ENCODE measurements at places on chromosomes 1 and 21. TPM values are rescaled to one million over a fixed set of nuclear protein-coding genes. Genes with fewer than 3 reads are reported as not detected.

Gene SHISAL2A
- total RNA-seq: 1.4 TPM

DNA sequence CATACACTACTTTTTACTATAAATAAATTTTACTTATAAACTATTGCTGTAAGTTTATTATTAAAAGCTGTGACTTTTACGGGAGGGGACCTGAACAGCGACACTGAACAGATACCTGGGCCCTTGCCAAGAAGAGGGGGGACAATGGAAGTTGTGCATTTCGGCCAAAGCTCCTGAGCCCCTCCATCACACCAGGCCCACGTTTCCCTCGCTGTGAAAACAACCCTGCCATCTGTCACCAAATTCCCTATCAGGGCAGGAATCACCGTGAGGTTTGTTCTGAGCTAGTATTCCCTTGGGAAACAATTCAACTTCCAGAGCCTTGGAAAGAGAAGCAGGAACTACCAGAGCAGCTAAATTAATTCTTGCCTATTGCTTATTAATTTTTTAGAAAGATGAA, 37.0 kb downstream of the VTCN1 start:
- no peaks in the 10 kb centered on the region for H3K36me3 ChIP-seq
- H3K27ac ChIP-seq: peak overlapping the region; percentile 61
- no peaks in the 10 kb centered on the region for H3K27me3 ChIP-seq
- DNase-seq: no peak
- no peak overlapping the region for H3K4me3 ChIP-seq

DNA sequence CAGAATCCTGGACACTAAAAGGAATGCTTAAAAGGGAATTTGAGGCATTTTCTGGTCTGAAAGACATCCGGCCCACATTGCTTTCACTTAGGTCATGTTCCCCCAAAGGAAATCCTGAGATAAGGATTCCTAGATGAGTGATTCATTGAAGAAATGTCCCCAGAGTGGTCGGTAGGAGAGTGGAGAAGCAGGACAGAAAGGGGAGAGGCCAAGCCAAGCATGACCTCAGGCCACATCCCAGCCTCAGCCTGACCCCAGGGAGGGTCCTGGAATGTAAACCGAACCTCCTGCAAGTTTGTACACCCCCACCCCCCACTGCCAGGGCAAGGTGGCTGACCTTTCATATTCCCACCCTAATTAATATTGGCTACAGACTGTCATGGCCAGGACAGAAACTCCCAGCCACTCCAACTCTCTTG, 16.6 kb downstream of the HIVEP3 start:
- H3K27me3 ChIP-seq: no peaks in the 10 kb centered on the region
- peak overlapping the region; percentile 44 for H3K27ac ChIP-seq
- no peak for DNase-seq
- no peak overlapping the region for H3K4me3 ChIP-seq
- H3K36me3 ChIP-seq: no peaks in the 10 kb centered on the region

Gene STIL
- 12.3 TPM for total RNA-seq

Gene FPGT
- 13.1 TPM for total RNA-seq

GRCh38 chr1:245094954-245095353, 59.8 kb upstream of the KIF26B start:
- H3K36me3 ChIP-seq: no peaks in the 10 kb centered on the region
- H3K4me3 ChIP-seq: no peak overlapping the region
- H3K27me3 ChIP-seq: no peaks in the 10 kb centered on the region
- peaks cover 6% of the 10 kb centered on the region for H3K4me1 ChIP-seq
- DNase-seq: no peak

- DNase-seq: peak; percentile 71
- peaks cover 13% of the 10 kb centered on the region for H3K4me1 ChIP-seq
- no peak within 1 kb of the TSS for H3K27ac ChIP-seq
Measured at GRCh38 chr21:37916310-37917051, at the start of gene KCNJ6. KCNJ6 (minus strand) TSS chr21:37916457; CDS start chr21:37840682, 75,775 bp downstream.

Gene CDC42BPA
- 36.8 TPM for total RNA-seq

Gene PITHD1
- 52.7 TPM for total RNA-seq

- H3K36me3 ChIP-seq: peaks cover 2% of the 10 kb centered on the region
- peak overlapping the region; percentile 50 for H3K27ac ChIP-seq
- peaks cover 62% of the 10 kb centered on the region for H3K4me1 ChIP-seq
- DNase-seq: no peak
Measured at GRCh38 chr1:61167309-61167708, 84.9 kb downstream of the NFIA start.

Gene CCT3
- total RNA-seq: 186 TPM

GRCh38 chr1:147388969-147389368, 146.5 kb downstream of the CHD1L start:
- no peaks in the 10 kb centered on the region for H3K36me3 ChIP-seq
- no peak for DNase-seq
- H3K4me1 ChIP-seq: no peaks in the 10 kb centered on the region
- H3K27ac ChIP-seq: no peak overlapping the region
- no peak overlapping the region for H3K4me3 ChIP-seq

DNA sequence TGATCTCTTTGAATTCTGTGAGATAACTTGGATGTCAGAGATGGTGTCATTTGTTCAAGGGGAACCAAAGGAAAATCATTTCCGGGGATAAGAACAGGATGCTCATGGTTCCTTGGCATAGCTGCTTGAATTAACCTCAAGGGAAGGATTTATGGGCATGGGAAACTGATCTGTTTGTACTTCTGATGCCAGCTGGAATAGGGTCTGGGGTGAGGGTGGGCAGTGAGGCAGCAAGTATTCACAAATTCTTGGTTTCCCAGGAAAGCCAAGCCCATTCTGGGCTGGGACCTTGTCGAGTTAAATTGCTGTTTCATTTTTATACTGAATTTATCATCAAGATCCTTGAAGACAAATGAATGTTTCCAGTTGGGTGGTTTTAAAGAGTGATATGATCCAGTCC, 14.1 kb downstream of the INTS3 start:
- no peak overlapping the region for H3K4me3 ChIP-seq
- H3K36me3 ChIP-seq: peaks cover 35% of the 10 kb centered on the region
- DNase-seq: no peak
- no peaks in the 10 kb centered on the region for H3K27me3 ChIP-seq

- peaks cover 5% of the 10 kb centered on the region for H3K4me1 ChIP-seq
- no peak overlapping the region for H3K27ac ChIP-seq
- no peak overlapping the region for H3K4me3 ChIP-seq
Measured at GRCh38 chr21:34027721-34028461, 45.5 kb upstream of the MRPS6 start.

Gene FAM72A
- 1.7 TPM for total RNA-seq

Gene DUSP23
- 42.1 TPM for total RNA-seq

Gene KRTAP19-1
- total RNA-seq: not detected

GRCh38 chr1:3290915-3291314, 163.6 kb upstream of the ARHGEF16 start:
- H3K27me3 ChIP-seq: peaks cover 36% of the 10 kb centered on the region
- no peak overlapping the region for H3K27ac ChIP-seq
- no peaks in the 10 kb centered on the region for H3K4me1 ChIP-seq
- no peak for DNase-seq
- no peaks in the 10 kb centered on the region for H3K36me3 ChIP-seq
- H3K4me3 ChIP-seq: no peak overlapping the region

GRCh38 chr1:218983848-218984247, 189.8 kb upstream of the LYPLAL1 start:
- H3K4me3 ChIP-seq: no peak overlapping the region
- H3K36me3 ChIP-seq: peaks cover 3% of the 10 kb centered on the region
- H3K27me3 ChIP-seq: no peaks in the 10 kb centered on the region
- DNase-seq: no peak

Gene SYCP1
- not detected for total RNA-seq

DNA sequence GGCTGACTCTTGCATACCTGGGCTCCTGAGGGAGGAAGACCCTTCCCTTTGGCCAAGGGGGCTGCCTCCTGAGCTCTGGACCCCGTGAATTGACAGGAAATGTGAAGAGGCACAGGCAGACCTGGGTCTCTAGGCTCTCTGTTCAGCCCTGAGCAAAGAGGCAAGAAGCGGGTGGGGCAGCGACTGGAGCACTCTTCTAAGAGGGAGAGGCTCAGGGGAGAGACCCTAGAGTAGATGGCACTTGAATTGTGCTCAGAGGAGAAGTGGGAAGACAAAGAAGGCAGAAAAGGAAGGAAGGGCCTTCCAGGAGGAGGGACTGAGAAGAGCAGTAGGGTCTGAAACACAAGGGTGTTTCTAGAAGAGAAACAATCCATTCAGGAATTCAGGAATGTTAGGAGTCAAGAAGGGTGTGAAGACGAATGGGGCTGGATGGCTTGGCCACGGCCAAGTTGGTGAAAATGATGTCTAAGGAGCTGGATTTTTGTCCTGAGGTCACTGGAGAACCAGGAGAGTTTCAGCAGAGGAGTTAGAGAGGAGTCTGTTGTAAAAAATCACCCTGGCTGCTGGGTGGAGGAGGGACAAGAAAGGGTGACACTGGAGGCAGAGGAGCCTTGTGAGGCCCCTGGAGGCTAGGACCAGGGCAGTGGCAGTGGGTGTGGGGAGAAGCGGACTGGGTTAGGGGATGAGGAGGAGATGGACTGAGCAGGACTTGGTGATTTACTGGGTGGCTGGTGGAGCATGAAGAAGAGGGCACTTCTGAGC, 5.3 kb downstream of the TIE1 start:
- H3K4me3 ChIP-seq: no peak overlapping the region
- H3K27me3 ChIP-seq: no peaks in the 10 kb centered on the region
- H3K4me1 ChIP-seq: peaks cover 15% of the 10 kb centered on the region
- DNase-seq: no peak

DNA sequence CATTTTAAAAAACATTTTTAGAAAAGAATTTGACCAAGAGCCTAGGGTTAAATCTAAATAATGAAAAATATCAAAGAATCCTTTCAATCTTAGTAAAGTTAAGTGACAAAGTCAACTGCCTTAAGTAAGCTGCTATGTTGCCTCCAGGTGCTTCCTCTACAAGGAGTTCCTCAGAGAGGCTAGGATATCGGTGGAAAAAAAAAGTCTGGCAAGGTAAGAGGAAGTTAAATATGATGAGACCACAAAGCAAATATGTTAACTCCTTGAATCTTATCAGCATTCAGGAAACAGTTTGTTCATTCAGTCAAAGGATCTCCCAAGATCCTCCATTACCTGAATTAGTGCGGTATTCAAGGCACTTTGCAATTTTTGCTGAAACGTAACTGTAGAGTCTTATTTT, 563.5 kb downstream of the PTPRC start:
- H3K4me1 ChIP-seq: no peaks in the 10 kb centered on the region
- no peaks in the 10 kb centered on the region for H3K27me3 ChIP-seq
- DNase-seq: no peak
- H3K36me3 ChIP-seq: no peaks in the 10 kb centered on the region
- H3K27ac ChIP-seq: no peak overlapping the region

DNA sequence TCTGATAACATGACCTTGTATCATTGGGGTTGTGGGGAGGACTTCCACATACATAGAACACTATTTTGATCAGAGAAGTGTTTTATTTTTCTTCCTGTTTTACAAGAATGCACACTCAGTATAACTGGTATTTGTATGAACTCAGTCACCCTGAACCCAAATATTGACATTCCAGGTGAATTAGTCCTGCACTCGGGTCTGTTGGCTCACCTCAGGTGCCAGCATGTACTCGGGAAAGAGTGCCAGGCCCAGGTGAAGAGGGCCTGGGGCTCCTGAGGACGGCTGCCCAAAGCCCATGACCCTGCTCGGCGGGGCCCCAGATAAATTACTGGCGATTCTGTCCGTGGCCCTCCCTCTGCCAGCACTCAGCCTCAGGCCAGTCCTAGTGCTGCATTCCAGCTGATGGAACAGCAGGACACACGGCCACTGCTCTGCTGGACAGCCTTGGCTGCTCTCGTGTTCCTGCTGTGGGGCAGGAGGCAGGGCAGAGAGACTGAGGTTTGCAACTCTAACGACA, 75.4 kb upstream of the TMPRSS2 start:
- DNase-seq: no peak
- no peaks in the 10 kb centered on the region for H3K36me3 ChIP-seq
- no peaks in the 10 kb centered on the region for H3K27me3 ChIP-seq
- H3K4me3 ChIP-seq: no peak overlapping the region

- peaks cover 3% of the 10 kb centered on the region for H3K4me1 ChIP-seq
- no peak overlapping the region for H3K4me3 ChIP-seq
- no peak overlapping the region for H3K27ac ChIP-seq
Measured at GRCh38 chr21:38343691-38344090, 86.9 kb downstream of the KCNJ15 start.

GRCh38 chr1:69513601-69514000, 54.1 kb upstream of the LRRC7 start:
- peaks cover 4% of the 10 kb centered on the region for H3K27me3 ChIP-seq
- no peak for DNase-seq
- H3K27ac ChIP-seq: no peak overlapping the region
- no peaks in the 10 kb centered on the region for H3K4me1 ChIP-seq

DNA sequence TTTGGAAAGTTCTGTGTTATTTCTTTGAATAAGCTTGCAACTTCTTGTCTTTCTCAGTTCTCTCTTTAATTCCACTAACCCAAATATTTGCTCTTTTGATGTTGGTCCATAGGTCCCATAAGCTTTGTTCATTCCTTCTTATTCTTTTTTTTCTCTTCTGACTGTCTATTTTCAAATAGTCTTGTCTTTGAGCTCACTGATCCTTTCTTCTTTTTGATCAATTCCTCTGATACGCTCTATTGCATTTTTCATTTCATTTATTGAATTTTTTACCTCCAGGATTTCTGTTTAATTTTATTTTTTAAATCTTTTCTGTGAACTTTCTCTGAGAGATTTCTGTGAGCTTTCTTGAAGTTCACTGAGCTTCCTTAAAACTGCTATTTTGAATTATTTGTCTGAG, 486.6 kb downstream of the KIF26B start:
- no peak overlapping the region for H3K27ac ChIP-seq
- no peaks in the 10 kb centered on the region for H3K27me3 ChIP-seq
- no peak overlapping the region for H3K4me3 ChIP-seq
- DNase-seq: no peak

Gene IL10RB
- 17.2 TPM for total RNA-seq

- no peaks in the 10 kb centered on the region for H3K27me3 ChIP-seq
- H3K36me3 ChIP-seq: no peaks in the 10 kb centered on the region
- H3K4me3 ChIP-seq: no peak overlapping the region
- DNase-seq: no peak
- no peaks in the 10 kb centered on the region for H3K4me1 ChIP-seq
- no peak overlapping the region for H3K27ac ChIP-seq
Measured at GRCh38 chr21:24420689-24421088, 1186.6 kb downstream of the MRPL39 start.

DNA sequence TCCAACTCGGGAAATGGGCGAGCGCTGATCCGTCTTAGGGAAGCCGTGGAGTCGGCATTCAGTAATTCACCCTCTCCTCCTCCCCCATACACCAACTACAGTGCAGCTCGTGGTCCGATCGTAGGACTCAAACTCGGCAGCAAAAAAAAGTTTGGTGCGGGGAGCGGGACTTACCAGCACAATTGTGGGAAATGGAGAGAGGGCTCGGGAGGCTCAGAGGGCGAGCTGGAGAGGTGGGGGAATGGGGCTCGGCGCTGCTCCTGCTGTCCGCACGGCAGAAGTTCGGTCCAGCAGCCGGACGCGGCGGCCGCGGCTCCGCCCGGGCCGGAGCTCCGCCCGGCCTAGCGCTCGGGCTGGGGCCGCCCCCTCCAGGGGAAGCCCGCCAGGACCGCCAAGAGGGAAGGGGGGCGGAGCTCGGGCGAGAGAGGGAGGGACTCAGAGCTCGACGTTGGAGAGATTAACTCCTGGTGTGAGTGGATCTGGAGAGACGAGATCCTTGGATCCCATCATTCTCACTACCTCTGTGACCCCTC, 676 bp upstream of the PIAS3 start:
- peak; percentile 75 for DNase-seq
- H3K27me3 ChIP-seq: peaks cover 15% of the 10 kb centered on the region
- H3K4me1 ChIP-seq: peaks cover 9% of the 10 kb centered on the region
- H3K4me3 ChIP-seq: peak overlapping the region; percentile 96
- peak overlapping the region; percentile 97 for H3K27ac ChIP-seq
- H3K36me3 ChIP-seq: peaks cover 19% of the 10 kb centered on the region

Data from mesothelial cell of epicardium (in vitro differentiated cells).